ENCODE measurements at places on chromosomes 16 and 17. TPM values are rescaled to one million over a fixed set of nuclear protein-coding genes. Genes with fewer than 3 reads are reported as not detected.

DNA sequence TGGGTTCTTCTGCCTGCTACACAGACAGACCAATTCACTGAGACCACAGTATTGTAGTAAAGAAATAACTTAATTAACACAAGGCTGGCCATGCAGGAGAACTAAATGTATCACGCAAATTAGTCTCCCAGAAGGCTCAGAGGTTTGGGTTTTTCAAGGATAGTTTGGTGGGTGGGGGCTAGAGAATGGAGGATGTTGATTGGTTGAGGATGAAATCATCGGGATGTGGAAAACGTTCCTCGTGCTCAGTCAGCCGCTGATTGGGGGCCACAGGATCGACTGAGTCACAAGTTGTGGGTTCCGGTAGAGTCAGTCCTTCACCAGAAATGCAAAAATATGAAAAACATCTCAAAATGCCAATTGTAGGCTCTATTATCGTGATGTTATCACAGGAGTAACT lies 18.7 kb downstream of the RHOT1 start:
- no peak for DNase-seq

DNA sequence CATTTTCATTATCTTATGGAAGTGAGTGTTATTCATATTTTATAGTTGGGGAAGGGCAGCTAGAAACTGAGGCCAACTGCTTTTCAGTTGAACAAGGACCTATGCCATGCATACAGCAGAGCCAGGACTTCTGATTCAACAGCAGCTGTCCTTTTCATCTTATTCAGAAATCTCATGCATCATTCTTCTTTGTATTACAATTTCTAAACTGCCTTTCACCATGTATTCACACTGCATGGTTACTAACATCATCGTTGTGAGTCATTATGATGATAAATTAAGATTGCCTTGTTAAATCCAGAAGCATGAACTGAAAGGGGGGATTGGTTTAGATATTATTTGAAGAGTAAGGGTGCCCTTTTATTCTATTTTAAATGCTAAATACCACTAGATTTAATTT lies 1470.1 kb upstream of the GOT2 start:
- no peak for DNase-seq

DNA sequence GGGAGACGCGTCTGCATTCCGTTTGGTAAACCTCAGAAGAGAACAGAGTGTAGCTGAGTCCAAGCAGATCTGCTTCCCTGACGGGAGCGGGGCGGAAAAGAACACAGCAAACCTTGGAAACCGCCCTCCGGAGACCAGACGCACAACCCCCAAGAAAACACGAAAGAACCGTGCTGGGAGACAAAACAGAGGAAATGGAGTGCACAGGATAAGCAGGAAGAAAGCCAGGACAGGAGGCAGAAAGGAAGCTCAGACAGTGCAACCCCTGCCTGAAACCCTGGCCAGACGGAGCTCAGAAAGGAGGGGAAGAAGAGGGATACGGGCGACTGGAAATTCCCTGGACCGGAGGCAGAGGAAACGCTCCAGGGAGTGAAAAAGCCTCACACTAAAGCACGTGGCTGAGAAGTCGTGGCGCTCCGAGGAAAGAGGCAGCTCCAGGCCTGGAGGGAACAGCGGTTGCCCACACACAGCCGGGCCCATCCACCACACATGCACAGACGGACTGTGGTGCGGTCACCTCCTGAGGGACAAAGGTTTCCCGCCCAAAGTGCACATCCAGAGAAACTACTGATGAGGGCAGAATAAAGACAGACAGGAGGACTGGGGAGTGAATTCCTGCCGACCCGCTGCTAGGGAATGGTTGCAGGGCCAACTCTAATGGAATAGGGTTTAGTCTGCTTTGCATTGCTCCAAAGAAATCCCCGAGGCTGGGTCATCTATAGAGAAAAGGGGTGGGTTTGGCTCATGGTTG lies 10.2 kb downstream of the DPEP1 start:
- DNase-seq, result no peak

DNA sequence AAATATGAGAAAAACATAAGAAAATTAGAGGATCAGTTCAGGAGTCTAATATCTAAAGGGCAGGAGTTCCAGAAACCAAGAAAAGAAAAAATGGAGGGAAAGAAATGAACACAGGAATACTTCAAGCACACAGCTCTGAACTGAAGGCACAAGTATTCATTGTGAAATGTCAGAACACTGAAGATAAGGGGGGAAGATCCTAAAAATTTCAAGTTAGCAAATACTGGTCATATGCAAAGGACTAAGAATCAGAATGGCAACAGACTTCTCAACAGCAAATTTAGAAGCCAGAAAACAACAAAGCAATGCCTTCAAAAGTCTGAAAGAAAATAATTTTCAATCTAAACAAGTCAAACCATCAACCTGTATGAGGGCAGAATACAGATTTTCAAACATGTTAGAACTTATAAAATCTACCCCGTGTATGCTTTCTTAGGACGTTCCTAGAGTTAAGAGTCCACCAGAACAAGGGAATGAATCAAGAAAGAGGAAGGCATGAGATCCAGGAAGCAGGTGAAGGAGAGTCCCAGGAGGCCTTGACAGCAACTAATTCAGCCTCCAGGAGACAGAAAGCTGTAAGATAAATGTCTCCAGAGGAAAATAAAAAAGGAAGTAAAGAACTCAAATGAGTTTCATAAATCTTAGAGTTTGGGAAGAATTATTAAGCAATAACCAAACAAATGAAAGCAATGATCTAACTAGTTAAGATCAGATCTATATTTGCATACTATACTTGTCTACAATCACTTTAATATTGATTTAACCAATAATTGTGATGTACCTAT lies 2.8 kb downstream of the BRD7 start:
- DNase-seq, result no peak

DNA sequence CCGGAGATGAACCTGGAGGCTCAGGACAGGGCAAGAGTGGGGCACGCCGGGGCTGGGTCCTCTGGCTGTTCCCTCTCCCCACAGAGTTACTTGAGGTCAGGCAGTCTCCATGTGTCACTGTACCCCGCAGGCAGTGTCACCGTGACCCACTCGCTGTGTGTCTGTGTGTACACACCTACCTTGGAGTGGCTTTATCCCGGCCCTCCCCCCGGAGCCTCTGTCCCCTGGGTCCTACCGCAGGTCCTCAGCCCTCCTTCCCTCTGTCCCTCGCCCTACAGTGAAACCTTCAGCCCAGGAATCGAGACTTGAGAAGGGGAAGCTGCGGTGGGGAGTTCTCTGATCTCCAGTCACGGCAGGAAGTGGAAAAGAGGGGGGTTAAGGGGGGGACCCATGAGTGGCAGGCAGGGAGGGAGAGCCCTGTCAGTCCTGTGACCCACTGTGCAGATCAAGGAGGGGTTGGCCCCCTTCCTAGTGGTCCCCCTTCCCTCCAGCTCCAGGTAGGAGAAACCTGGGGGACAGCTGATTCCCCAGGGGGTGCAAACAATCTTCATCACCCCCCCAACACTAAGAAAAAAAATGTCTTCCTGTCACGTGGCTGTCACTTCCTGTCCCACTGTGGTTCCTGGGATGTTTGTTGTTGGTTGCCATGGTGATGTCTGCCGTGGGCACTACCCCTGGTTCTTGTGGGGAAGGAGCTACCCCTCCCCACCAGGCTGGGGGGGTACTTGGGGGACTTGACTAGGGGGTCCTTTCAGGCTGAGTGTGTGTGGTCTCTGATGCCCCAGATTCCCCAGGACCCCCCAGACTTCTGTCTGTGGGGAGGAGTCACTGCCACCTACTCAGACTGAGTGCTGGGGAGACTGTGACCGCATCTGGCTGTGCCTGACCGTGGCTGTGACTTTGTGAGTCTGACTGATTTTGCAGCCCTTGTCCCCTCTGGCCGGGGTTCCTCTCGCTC lies 13.7 kb downstream of the RARA start:
- DNase-seq, result peak; percentile 93

The PLD2 gene
- total RNA-seq, result 20.0 TPM

The SLFN14 gene
- total RNA-seq, result not detected

The RAB34 gene
- 12.7 TPM for total RNA-seq

The ABCC3 gene
- not detected for total RNA-seq

The KCNJ2 gene
- not detected for total RNA-seq

Measured in activated CD8-positive, alpha-beta T cell treated with anti-CD3 and anti-CD28 coated beads, Interleukin-2, amount 10 ng/mL, durations not matched to agents 7 days and 5 days (primary cell).